ENCODE measurements at places on chromosomes 11 and 22.

GRCh38 chr11:86570020-86570419 is 102.4 kb downstream of the ME3 start:
- no peak for DNase-seq

DNA sequence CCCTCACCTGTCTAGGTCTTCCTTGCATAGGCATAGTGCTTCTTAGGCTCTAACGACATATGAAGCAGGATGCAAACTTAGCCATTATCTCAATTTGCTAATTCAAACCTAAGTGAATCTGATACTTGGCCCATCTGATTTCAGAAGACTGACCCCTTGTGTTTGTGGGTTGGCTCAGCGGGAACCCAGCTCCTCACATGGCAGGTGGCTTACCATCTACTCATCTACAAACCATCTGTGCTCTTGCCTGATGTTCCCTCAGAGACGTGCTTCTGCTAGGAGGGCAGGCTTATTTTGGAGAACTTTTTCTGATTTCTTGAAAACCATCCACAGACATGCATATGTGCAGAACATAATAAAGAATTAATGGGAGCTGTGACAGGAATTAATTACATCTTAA is 15.2 kb downstream of the ELMOD1 start:
- no peak for DNase-seq

- no peak for DNase-seq
Measured at GRCh38 chr22:31124811-31125465, 2.2 kb downstream of the INPP5J start.

- no peak for DNase-seq
Measured at GRCh38 chr22:33842421-33843094, 77.7 kb downstream of the LARGE1 start.

GRCh38 chr22:19559324-19559811 is 35.2 kb upstream of the CLDN5 start:
- no peak for DNase-seq

- no peak for DNase-seq
Measured at GRCh38 chr11:19703211-19703610, 9.4 kb upstream of the NAV2 start.

GRCh38 chr11:20207781-20208621 is 47.7 kb upstream of the DBX1 start:
- peak; percentile 9 for DNase-seq
